Foreskin melanocyte (primary cell): ENCODE measurements at places on chromosomes 16 and 17.

DNA sequence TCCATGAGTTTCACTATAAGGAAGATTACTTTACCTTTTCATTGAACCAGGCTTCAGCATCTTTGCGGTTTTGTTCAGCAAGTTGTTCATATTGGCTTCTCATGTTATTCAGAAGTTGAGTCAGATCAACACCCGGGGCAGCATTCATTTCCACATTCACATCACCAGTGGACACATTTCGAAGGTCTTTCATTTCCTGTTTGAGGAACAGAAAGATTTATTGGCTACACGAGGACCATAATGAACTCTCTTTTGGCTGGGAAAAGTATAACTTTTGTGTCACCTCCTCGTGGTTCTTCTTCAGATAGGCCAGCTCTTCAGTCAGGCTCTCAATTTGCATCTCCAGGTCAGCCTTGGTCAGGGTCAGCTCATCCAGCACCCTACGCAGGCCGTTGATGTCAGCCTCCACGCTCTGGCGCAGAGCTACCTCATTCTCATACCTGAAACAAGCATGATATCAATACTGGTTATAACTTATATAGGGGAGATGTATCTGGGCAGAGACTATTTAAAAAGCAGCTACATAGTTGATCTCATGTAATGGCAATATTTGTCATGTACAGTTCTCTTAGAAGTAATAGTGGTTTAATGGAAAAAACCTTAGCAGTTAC lies 2.1 kb downstream of the KRT10 start:
- no peak for DNase-seq

DNA sequence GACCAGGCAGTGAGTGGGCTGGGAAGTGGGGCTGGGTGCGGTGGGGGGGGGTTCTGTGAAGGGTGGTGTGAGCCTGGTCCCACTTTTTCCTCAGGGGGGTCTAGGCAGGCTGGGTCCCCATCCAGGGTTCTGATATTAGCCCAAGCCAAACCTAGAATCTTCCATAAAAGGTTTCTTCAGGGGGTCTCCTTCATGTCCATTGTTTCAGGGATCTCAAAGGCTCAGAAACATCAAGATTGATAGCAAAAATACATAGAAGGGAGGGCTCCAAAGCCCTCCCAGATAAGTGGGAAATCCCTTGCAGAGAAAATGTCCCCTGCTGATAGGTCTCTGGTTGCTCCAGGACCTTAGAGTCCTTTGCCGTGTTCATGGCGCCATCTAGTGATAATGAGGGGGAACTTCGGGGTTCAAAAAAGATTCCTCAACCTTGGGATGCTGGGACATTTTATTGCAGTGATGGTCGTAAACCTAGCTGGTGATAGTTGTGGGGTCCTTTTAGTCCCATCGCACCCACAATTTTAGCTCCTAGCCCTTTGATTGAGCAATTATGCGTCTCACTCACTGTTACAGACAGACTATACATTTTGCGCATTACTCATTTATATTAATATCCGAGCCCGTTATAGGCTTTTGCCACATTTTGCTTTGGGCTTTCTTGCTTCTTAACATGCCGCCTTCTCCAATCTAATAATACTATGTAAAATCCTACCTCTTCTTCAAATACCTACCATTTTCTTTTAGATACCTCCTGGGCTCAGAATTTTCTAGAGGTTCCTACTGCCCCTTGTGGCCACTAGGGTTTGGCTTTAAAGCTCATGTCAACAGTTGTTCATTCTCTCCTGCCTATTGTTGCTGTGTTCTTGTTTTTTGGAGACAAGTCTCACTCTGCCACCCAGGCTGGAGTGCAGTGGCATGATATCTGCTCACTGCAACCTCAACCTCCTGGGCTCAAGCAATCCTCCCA lies 35.1 kb downstream of the IGF2BP1 start:
- DNase-seq, result peak; percentile 69

DNA sequence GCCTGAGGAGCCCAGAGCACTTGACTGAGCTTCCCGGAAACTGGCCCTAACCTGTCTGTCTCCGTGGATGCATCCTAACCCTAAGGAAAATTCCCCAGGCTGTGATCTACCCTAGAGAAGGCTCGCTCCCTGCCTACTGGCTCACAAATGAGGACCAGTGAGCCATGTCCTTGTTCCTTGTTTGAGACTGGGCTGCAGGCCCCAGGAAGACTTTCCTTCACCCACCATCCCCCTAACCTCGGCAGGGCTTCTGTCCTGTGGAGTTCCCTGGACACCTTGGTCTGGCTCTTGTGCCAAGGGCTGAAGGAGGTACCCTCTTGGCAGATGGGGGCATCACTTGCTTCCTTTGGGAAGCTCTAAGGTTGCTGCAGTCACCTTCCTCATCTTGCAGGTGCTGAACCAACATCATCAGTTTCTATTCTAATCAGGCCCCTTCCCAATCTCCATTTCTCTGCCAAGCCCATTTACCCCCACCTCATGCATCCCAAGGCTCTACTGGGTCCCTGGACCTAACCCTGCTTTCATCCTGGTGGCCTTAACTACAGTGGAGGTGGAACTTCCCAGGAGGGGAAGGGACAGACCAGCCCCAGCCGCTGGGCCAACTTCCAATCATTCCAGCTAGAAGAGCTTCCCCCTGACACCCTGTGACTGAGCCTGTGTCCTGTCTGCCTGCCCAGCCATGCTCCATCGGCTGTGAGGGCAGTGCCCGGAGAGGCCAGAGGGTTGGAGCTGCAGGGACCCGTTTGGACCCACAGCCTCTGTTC lies 12.4 kb downstream of the RNF40 start:
- no peak for DNase-seq

DNA sequence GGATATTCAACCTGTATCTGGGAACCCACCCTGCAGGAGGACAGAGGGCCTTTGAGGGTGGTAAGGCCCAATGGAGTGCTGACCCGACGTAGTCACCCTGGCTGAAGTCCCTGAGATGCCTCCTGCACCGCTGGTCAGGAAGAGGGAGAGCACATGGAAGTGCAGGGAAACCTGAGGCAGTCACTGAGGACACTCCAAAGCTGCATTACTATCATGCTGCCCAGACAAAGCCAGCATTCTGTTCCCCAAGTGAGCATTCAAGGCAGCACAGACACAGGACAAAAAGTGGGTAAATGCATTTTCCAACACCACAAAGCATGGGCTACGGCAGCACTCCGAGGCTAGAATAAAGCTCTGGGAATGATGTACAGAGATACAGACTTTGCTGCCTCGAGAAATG lies 46.8 kb upstream of the BCAR1 start:
- DNase-seq, result no peak

GRCh38 chr16:20317117-20317516 lies 10.2 kb downstream of the GP2 start:
- DNase-seq, result no peak

DNA sequence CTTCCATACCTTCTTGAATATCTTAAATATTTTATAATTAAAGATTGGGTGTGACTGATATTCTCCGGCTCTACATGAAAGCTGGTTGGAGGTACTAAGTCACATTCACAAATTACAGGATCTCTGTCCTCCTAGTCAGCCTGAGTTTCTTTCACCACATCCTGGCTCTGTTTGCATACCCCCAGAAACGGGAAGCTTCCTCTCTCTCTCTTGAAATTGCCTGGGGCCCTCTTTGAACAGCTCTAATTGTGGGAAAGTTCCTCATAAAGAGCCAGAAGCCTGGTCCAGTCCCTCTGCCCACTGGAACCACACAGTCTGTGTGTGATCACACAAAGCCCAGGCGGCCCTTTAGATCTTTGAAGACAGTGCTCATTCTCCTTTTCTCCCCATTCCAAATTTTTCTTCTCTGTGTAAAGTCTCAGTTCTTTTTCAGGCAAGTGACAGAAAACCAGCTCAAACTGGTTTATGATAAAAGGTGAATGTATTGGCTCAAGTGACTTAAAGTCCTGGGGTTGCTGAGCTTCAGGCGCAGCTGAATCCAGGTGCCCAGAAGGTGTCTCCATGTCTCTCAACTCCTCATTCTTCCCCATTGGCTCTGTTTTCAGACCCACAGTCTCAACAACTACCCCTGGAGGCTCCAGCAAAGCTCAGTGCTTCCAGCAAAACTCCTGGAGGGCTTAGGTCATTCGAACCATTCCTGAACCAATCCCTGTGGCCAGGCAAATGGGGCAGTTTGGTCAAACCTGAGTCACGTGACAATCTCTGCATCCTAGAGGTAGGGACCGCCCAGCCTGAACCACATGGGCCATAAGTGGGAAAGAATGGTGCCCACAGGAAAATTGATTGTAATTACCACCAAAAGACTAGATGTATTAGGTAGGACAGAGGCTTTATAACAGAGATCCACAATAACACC lies 8.5 kb upstream of the RAI1 start:
- DNase-seq, result peak; percentile 76

DNA sequence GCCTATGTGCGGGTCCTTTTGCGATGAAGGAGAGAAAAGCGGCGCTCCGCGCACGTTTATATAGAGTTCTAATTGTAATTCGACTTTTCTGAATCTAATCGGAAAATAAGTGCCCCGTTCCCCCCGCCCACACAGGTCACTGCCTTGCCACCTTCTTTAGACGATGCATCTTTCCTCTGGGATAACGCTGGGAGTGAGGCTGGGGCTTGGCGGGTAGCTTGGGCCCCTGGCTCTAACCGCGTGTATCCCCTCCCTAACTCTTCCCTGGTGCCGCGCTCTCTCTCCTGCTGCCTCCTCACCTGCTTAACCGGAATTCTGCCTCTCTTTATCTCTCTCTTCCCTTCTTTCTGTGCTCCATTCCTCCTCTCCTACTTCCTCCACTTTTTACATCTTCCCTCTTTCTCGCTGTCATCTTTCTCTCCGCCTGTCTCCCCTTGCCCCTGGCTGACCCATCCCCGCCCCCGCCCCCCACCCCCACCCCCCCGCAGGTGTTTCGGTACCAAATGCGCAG lies 2.6 kb downstream of the LHX1 start:
- no peak for DNase-seq

- DNase-seq, result no peak
These were observed 40.5 kb upstream of the KCNJ2 start for GRCh38 chr17:70128727-70129238.

DNA sequence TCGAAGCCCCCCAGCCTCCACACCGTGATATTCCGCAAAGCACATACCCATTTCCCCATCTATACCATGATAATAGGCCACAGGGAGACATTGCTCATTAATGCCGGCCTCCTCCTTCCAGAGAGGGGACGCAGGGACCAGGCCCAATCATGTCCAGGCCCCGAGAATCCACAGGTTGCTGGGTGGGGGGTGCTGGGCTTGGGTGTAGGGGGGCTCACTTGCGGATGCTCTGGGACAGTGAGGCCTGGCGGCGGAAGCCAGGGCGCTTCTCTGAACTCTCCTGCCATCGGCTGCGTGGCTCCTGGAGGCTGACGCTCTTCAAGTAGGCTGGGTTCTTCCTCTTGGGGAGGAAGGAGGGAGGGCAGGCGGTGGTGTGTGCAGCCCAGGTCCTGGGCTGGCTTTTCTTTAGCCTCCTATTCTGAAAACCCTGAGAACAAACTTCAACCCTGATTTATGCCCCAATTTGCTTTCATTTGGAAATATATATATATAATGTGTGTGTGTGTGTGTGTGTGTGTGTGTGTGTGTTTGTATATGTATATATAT lies 12.2 kb downstream of the AANAT start:
- DNase-seq, result no peak

- no peak for DNase-seq
These were observed 49.0 kb upstream of the ZNF750 start for GRCh38 chr17:82888583-82889495.

DNA sequence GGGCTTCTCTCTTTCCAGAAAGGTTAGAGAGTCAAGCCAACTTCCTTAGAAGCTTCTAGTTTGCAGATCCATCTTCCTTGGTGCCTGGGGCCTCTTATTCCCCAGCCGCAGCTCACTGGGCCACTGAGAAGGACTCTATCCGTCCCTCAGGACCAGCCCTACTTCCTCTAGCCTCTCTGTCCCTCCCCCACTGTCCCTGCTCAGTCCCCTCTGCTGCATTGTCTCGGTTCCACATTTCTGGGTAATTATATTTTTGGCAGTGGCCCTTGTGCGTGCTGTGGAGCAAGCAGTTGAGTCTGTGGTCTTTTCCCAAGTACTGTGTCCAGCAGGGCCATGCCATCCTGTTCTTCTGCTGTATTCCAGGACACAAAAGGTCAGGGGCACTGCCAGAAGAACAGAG lies 17.8 kb downstream of the IRX3 start:
- DNase-seq, result no peak

- no peak for DNase-seq
These were observed 341 bp downstream of the PCYT2 start for GRCh38 chr17:81910840-81911276.
